ENCODE measurements at places on chromosomes 16 and 17.

- peak; percentile 70 for DNase-seq
Observed at GRCh38 chr17:48678141-48678971, 44.0 kb downstream of the PRAC1 start.

DNA sequence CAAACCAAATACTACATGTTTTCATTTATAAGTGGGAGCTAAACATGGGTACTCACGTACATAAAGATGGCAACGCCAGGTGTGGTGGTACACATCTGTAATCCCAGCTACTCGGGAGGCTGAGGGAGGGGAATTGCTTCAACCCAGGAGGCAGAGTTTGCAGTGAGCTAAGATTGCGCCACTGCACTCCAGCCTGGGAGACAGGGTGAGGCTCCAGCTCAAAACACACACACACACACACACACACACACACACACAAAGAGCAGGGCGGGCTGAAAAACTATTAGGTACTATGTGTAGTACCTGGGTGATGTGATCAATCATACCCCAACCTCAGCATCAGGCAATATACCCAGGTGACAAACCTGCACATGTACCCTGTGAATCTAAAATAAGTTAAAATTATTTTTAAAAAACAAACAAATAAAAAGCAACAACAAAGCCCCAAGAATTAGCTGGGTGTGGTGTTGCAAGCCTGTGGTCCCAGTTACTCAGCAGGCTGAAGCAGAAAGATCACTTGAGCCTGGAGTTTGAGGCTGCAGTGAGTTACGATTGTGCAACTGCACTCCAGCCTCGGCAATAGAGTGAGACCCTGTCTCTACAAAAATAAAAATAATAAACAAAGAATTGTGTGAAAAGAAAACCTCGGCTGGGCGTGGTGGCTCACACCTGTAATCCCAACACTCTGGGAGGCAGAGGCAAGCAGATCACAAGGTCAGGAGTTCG is 11.9 kb upstream of the FAAP100 start:
- DNase-seq = no peak

- DNase-seq = no peak
Observed at GRCh38 chr17:16942141-16943031, 29.5 kb downstream of the TNFRSF13B start.

GRCh38 chr17:61361084-61361483 is 38.6 kb upstream of the TBX2 start:
- no peak for DNase-seq

- DNase-seq = no peak
Observed at GRCh38 chr17:64196601-64197000, 66.5 kb downstream of the TEX2 start.

- DNase-seq = no peak
Observed at GRCh38 chr16:1180549-1181403, 27.9 kb downstream of the CACNA1H start.

GRCh38 chr16:53664724-53665345 is 38.8 kb downstream of the RPGRIP1L start:
- no peak for DNase-seq

GRCh38 chr17:17751489-17752088 is 70.3 kb downstream of the RAI1 start:
- DNase-seq = peak; percentile 78

GRCh38 chr16:70465999-70466804 is 11.8 kb downstream of the FCSK start:
- no peak for DNase-seq

DNA sequence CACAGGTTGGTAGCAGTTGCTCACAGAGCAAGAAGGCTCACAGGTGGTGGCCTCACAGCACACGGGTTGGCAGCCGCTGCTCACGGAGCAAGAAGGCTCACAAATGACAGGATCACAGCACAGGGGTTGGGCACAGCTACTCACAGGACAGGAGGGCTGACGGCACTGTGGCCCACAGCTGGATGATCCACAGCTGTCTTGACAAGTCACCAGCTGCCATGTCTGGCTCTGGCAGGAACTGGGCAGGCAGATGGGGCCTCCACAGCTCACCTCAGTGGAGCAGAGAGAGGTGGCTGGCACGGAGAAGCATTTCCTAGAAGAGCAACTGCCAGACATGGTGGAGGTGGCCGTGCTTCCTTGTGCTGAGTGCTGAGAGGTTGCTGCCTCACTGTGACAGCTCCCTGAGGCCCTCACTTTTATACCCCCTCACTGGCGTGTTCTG is at the start of gene KRTAP16-1:
TSS of gene KRTAP16-1 (minus strand) at position 392 of the 442 bp plus-strand sequence. CDS start at position 336, 56 bp downstream.
- peak; percentile 55 for DNase-seq

DNA sequence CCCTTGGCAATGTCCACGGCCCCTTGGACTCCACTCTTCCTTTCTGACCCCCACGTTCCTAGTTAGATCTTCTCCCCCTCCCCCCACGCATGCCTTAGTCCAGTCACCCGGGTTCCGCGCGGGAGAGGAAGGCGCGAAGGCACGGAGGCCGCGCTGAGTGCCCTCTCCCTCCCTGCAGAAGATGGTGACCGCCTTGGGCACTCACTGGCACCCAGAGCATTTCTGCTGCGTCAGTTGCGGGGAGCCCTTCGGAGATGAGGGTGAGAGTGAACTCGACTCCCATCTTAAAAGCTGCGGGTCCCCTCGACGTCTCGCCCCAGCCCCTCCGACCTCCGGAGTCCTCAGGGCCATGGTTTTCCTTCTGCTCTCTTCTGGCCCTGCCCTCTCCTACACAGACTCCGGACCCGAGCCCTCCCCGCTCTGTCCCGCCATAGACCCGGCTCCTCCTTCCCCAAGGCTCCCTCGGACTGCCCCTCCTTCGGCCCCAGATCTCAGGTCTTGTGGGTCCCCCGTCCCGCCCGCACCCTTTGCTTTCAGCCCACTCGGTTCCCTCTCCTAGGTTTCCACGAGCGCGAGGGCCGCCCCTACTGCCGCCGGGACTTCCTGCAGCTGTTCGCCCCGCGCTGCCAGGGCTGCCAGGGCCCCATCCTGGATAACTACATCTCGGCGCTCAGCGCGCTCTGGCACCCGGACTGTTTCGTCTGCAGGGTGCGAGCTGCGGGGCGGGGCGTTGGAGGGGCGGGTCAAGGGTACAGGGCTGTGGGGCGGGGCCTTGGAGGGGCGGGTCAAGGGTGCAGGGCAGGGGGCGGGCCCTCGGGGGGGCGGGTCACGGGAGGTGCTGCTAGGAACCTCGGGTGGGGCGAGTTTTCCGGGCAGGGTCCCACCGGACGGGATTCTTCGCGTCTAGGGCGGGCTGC is 4.6 kb downstream of the TGFB1I1 start:
- peak; percentile 91 for DNase-seq

DNA sequence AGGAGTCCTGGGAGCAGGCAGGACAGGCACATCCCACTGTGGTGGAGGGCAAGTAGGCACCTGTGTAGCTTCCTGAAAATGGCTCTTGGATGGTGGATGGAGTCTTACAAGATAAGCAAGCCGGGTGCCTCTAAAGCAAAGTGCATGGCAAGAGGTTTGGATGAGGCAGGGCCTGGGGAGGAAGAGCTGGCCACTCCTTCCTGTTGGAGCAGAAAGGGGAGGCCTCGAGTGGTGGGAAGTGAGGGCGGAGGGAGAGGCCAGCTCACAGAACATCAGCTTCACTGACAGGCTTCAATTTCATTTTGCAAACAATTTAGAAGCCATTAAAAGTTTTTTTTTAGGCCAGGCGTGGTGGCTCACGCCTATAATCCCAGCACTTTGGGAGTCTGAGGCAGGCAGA is 31.0 kb downstream of the CD300A start:
- no peak for DNase-seq

DNA sequence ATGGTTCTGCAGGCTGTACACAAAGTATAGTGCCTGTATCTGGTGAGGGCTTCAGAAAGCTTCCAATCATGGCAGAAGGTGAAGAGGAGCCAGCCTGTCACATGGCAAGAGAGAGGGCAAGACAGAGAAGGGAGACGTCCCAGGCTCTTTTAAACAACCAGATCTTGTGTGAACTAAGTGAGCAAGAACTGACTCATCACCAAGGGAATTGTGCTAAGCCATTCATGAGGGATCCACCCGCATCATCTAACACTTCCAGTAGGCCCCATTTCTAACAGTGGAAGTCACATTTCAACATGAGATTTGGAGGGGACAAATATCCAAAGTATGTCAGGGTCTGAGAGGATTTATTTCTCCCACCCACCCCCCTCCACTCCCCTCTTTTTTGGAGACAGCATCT is 56.2 kb upstream of the ELAC2 start:
- no peak for DNase-seq

DNA sequence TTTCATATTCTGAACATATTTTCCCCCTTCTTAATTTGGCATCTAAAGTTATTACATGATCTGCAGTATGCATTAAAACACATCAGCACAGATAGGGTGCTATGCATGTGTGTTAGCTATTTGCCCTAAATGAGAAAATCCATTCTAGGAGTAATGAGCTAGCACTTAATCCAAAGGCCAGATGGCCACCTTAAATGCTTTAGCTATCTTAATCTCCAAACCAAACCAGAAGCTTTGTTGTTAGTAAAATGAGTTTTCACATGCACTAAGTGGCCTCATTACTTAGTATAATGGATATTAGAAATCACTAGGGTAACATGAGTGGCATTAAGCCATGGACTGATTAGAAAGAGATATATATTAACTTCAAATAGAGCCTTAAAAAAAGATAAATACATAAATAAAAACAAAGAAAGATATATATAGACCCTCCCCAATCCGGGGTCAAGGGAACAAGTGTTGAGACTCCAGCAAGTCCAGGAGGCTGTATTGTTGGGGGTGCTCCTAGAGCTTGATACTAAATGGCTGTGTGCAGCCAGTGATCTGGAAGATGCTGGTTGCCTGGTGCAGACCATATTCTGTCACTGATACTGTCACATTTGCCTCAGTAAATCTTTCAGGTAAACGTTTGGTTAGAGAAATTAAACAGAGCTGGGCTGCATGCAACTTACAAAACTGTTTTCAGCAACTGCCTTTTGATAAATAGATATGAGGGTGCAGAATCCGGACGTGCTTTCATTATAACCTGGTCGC is 67.3 kb downstream of the MYH10 start:
- no peak for DNase-seq

DNA sequence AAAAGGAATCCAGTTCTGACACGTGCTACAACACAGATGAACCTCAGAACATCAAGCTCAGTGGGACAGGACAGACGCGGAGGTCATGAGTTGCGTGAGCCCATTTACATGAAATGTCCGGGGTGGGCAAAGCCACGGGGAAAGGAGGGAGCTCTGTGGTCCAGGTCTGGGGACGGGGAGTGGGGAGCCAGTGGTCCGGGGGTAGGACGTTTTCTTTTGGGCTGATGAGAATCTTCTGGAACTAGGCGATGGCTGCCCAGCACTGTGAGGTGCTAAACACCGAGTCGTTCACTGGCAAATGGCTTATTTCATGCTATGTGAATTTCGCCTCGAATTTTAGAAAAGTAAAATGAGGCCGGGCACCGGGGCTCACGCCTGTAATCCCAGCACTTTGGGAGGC is 2.6 kb upstream of the LMF1 start:
- DNase-seq = no peak

DNA sequence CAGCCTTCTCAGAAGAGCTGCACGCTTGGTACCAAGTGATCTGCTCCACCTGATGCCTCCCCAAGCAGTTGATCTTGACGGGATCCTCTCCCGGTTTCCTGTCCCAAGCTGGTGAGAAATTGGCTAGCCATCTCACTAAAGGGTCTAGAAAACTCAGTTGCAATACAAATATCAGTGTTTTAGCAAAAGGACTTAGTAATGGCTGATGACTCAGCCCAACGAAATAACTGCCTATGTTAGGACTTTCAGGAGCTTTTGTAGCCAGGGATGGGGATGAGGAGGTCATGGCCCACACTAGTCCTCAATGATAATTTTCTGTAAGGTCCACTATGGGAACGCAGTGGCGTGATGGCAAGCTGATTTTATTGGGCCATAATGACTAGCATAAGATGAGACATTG is 23.3 kb upstream of the ENGASE start:
- DNase-seq = no peak

DNA sequence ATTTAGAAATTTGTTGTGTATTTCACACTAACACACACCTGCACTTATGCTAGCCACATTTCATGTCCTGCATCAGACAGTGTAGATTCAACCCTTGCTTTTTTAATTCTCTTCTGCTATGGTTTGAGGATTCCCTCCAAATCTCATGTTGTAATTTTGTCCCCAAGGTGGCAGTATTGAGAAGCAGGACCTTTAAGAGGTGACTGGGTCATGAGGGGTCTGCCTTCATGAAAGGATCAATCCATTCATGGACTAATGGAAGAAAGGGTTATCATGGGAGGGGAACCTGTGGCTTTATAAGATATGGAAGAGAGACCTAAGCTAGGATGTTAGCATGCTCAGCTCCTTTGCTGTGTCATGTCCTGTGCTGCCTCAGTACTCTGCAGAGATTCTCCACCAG is 1032.2 kb downstream of the CDH11 start:
- no peak for DNase-seq

DNA sequence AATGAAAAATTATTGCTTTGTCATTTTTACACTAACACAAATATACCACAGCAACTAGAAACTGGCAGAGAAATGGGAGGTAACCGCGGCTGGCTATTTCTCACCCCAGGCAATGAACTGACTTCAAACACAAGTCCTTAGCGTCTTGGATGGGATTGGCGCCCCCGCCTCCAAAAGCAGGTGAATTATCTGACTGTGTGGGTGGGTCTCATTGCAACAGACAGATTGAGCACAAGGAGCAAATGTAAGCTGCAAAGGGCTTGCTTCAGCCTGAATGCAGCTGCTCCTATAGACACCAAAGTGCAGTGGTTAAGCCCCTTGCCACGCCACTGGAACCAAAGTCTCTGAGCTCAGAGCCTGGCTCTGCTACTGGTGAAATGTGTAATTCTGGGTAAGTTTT is 225.0 kb downstream of the XYLT1 start:
- no peak for DNase-seq

GRCh38 chr16:82331974-82332750 is 162.1 kb upstream of the MPHOSPH6 start:
- DNase-seq = no peak

GRCh38 chr16:81647527-81647926 is 131.6 kb upstream of the PLCG2 start:
- no peak for DNase-seq

DNA sequence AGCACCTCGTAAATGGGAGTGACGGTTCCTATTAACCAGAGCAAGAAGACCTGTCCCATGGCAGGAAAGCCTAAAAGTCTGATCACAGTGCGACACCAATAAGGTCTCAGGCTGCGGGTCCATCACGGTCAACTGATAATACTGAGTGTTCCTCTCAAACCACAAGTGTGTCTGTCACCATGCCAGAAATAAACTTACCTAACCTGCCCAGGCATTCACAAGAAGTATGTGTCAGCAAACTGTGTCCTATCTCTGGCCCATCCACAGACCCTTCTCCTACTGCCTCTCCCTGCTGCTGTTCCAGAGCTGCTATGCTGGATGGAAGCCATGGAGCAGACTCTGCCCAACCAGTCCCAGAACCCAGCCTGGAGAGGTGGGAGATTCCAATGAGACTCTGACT is 73.5 kb downstream of the ZNF423 start:
- DNase-seq = no peak

- DNase-seq = no peak
Observed at GRCh38 chr17:19579867-19580565, 46.4 kb downstream of the SLC47A1 start.

GRCh38 chr17:82112914-82113311 is 14.9 kb upstream of the FASN start:
- DNase-seq = no peak

GRCh38 chr16:59864981-59865666 is 1131.0 kb upstream of the GOT2 start:
- DNase-seq = no peak

GRCh38 chr17:45147581-45148182 is 593 bp upstream of the HEXIM1 start:
- DNase-seq = peak; percentile 90

- DNase-seq = peak; percentile 83
Observed at GRCh38 chr17:74738051-74738996, 1.3 kb downstream of the RAB37 start.
